Stimulated activated CD8-positive, alpha-beta memory T cell treated with anti-CD3 and anti-CD28 coated beads, Interleukin-15, amount 100 ng/mL, for 4 hours (primary cell): ENCODE measurements at places on chromosomes 6 and 20.

DNA sequence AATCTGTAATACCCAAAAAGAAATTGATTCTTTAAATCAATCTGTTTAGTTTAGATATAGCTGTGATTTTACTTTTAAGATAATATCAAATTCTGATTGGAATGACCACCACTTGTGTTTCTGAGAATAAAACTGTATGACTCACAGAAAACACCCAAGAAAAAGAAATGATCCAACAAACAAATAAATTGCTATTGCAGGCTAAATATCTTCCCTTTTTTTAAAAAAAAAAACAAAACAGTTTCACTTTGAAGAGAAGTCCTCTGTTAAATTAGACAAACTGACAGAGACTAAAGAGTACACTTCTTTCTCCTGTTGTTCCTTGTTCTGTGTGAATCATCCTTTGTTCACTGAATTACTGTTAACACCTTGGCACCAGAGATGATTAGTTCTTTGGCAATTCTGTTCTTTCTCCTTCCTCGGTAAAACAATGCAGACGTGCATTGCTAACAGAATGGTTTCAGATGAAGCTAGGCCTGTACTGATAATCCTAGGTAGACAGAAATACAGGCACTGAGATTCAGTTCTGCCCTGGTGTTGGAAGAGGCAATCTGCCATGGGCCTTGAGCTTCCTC is 895.2 kb upstream of the CITED2 start:
- no peak for DNase-seq

- DNase-seq: no peak
These were observed 170.0 kb downstream of the VEGFA start for GRCh38 chr6:43940071-43940392.

DNA sequence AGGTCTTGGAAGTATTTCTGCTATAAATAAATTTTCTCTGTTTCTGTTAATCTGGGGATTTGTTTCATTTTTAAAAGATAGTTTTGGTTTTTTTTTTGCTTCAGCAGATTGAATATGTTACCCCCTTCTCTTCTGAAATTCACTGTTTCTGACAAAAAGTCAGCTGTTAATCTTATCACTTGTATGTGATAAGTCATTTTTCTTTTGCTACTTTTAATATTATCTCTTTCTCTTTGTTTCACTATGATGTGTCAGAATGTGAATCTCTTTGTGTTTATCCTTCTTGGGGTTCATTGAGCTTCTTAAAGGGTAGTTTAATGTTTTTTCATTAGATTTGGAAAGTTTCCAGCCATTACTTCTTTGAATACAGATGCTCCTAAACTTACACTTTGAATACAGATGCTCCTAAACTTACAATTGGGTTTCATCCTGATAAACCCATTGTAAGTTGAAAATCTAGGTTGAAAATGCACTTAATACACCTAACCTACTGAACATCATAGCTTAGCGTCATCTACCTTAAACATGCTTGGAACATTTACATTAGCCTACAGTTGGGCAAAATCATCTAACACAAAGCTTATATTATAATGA is 154.2 kb upstream of the COL21A1 start:
- DNase-seq: no peak

DNA sequence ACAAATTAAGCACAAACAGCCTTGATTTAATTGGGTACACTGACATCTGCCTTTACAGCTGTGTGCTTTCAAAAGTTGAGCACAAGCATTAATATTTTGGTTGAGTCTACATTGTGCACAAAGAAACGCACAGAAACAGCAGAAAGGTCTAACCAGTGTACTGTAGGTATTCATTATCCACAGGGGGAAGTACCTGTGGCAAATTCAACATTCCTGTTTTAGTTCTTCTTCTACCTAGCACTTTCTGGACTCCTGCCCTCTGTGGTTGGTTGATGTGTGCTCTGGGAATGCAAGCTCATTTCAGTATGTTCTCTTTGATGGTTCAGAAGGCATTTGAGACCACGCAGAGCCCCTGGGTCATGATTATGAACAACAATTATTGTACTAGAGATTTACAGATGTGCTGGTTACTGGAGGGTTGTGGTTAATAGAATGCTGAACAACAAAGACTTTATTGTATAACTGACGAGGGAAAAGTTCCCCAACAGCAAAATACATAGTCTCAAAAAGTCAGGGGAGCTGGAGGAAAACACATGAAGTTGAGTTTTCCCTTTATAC is 26.6 kb upstream of the DAAM2 start:
- no peak for DNase-seq

- no peak for DNase-seq
These were observed 595 bp downstream of the FBXO5 start for GRCh38 chr6:152981989-152982903.

GRCh38 chr20:55561259-55561658 is 444.1 kb downstream of the CBLN4 start:
- no peak for DNase-seq

GRCh38 chr6:28134015-28134414 is 7.7 kb upstream of the ZKSCAN8 start:
- DNase-seq: no peak

DNA sequence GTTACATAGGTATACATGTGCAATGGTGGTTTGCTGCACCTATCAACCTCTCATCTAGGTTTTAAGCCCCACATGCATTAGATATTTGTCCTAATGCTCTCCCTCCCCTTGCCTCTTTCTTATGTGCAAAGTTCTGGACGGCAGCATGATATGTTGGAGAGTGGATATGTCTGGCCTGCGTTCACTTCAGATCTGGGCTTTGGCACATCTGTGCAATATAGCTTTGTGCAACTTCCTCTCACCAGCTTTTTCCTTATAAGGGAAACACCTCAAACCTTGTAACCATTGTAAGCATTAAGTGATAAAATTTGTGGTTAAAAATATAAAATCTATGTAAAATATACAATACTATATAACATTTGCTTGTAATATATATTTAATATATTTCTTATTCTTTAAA is 288.0 kb downstream of the PHACTR1 start:
- no peak for DNase-seq

DNA sequence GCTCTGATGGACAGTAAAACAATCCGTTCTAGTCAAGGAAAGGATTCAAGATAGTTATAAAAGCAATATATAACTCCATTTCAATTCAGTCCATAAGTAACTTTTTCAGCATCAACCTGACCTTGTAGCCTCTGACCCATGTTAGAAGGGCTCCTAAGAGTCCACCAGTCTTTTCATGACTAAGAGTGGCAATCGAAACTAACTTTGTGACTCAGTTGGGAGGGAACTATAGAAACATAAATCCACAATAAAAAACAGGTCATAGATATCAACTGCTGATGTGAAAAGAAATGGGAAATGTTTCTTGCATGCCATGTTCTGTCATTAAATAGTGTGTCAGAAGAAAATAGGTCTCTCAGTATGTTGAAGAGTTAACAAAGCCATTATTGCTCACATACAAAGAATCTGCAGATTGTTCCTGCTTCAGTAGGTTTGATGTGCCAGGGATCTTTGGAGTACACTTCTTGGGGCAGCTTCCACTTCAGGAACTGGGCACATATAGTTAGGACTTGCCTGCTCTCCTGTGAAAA is 16.2 kb upstream of the RBL1 start:
- DNase-seq: no peak

GRCh38 chr6:154428897-154429296 is 72.3 kb upstream of the IPCEF1 start:
- DNase-seq: no peak

DNA sequence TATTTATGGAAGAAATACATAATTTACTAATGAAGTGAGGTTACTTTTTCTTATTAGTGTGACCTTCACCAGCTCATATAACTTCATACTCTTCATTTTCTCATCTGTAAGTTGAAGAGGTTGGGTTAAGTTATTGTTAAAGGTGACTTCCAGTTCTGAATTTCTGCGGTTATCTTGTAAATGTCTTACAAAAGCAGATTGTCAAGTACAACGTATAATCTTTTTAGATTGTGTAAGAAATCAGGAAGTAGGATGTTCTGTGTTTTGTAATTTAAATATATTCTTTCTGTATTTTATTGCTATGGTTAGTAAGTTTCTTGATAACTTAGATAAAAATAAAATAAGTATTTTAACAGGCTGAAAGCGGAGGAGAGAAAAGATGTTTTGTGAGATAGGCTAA is 12.0 kb downstream of the WTAP start:
- DNase-seq: no peak

DNA sequence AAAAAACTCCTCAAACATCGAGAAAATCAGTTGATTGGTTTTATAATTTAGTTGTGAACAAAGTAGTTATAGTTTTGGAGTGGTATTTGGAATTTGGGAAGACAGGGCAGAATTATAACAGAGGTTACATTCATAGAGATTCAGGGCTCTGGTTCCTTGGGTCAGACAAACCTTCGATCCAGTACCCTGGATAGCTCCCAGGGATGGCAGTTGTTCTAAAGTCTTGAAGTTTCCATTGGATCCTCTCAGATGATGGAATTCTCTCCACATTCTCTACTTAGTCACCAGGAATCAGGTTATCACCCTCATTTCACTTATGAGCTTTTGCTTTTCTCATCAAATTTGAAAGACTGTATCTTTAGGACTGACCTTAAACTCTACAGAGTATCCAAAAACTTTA is 285.1 kb downstream of the CENPW start:
- no peak for DNase-seq

GRCh38 chr20:50580016-50580747 is 70.0 kb downstream of the PTPN1 start:
- DNase-seq: no peak

DNA sequence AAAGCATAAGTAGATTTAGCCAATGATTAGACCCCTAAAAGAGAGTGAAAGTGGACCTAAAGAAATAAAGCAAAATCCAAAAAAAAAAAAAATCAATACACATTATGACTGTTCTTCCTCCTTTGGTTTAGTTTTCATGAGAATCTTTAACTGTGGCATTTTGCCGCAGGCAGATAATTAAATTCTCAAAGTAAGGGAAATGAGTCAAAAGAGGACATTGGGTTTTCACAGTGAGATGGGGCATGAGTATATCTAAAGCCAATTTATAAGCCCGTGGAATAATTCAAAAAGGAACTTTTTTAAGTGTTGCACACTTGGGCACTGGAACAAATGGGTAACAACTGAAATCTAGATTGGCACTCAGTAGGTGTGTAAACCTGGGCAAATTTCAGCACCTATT is 230.3 kb downstream of the PKHD1 start:
- no peak for DNase-seq

GRCh38 chr20:22453244-22454080 is 130.9 kb downstream of the FOXA2 start:
- DNase-seq: no peak

DNA sequence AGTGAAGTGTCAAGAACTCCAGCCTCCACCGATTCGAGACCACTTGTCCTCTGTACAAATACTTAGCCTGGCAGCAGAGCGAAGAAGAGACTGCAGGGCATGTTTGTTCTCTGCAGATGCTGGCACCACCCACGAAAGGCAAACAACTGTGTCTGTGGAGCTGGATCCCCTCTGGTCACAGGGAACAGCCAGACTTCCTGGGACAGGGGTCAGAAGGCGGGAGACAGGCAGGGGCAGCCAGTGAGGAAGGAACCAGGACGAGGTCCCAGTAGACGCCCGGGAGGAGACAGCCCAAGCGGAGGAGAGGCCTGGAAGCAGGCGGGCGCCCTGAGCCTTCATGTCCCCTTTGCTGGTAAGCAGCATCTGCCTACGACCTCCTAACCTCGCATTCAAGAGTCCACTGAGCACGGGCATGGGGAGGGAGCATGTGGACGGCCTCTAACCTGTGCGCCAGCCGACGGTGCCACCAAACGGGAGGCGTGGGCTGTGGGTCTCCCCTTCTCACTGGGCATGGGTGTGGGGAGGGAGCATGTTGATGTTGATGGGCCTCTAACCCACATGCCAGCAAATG is 265.5 kb downstream of the DLL1 start:
- no peak for DNase-seq

DNA sequence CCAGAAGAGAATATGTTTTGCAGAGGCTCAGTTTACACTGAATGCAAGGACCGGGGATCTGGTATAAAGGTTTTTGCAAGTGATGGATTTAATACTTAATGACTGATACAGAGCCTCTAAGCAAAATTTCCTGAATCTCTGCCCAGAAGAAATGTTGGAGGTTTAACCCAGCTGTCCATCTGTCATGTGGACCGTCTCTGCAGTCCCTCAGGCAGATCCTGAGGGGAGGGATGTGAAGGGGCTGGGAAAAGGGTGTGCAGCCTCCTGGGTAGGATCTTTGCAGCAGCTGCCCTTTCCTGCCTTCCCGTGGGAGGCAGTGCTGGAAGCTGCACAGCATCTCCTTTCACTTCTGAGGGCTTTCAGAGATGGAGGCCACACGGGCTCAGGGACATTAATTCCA is 207.0 kb downstream of the SLC24A3 start:
- no peak for DNase-seq

- DNase-seq: no peak
These were observed 8.8 kb upstream of the RSPH3 start for GRCh38 chr6:159008656-159009288.

DNA sequence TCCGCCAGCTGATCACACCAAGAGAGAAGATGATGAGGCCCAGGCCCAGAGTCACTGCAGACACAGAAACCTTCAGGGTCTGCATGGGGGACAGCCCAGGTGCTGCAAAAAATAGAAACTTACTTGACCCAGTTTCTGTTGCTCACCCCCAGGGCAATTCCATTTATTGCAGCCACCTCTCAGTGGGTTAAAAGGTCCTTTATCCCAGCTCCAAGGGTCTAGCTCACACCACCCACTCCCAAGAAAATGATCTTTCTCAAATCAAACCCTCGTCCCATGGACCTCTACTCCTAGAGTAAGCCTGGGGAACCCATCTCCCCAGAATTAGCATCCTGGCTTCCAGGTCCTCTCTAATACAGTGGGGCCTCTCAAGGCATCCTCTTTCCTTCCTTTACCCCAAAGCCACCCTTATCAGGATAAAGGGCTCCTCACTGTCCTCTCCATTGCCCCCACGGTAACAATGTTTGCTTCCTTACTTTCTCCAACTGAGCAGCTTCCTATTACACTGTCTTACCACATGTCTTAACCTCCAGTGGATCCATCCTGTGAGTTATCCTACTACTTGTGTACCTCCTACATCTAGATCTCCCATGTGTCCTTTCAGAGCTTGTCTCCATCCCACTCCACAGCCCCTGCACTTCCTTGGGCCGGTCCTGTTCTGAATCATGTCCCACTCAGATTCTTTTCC is 5.1 kb downstream of the HLA-DMB start:
- DNase-seq: no peak

DNA sequence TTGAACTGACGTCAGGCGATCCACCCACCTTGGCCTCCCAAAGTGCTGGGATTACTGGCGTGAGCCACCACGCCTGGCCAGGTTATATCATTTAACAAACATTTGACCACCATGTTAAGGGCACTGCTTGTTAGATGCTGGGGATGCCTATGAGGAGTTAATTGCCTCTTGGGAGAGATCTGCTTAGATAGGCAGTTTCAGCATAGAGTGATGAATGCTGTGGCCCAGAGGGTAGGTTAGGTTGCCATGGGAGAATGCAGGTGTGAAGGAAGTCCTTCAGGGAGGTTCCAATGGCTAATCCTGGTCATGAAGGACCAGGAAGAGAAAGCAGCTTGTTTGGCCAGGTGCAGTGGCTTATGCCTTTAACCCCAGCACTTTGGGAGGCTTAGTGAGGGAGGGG is 17.0 kb downstream of the PHF20 start:
- DNase-seq: no peak
